NCI-H187 (cell line): ENCODE measurements at places on chromosomes 7 and 10.

DNA sequence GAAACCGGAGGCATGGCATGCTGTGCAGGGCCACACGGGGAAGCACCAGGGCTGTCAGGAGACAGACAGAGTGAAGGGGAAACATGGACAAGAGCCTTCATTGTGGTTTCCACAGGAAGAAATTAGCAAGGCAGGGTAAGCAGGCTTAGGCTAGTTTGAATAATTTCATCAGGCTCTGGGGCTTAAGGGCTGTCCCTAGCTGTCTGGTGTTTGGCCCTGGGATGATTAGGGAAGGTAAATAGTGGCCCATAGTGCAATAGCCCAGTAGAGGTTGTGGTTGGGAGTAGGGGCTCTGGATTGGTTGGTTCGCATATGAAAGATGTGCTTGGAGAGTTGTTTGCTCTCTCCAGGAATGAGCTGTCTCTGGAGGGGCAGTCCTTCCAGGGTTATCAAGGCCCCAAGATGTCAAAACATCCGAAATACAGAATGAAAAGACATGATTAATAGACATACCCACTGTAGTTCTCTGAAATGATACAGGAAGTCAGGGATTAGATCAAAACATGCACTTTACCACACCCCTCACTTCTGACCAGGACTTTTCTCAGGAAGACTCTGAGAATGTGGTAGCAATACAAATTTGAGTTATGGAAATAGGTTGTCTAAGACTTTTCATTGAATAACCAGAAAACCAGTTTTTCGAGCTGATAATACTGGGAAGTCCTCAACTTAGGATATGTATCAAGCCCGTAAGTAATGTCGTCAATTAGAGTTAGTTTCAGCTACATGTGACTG lies 224.9 kb upstream of the NFE2L3 start:
- no peak for DNase-seq

- DNase-seq, result peak; percentile 40
These were observed 15.7 kb downstream of the DNAJB6 start for GRCh38 chr7:157352516-157352915.

- no peak for DNase-seq
These were observed 36.1 kb upstream of the BET1 start for GRCh38 chr7:94040254-94040653.

DNA sequence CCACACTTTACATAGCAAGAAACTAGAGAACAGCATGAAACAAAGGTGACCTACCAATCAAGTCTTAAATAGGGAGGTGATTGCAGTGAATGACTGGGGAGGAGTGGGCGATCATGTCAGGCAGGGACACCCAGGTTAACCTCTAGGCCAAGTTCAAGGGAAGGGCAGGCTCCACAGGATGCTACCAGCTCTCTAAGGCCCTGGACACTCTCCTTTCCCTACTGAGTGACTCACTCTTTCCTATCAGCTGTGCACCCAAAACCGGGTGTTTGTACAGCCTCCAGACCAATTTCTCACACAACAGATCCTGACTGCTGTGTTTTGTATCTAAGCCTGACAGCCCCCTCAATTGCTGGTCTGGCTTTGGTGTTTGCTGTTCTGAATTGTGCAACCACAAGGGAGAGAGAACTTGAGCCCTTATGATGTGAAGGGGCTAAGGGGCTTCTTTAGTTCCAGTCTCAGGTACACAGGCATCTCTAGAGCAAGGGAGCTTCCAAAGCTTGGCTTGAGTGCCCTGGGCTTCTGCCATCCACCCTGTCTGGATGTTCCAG lies 107.8 kb downstream of the TBXAS1 start:
- DNase-seq, result no peak

DNA sequence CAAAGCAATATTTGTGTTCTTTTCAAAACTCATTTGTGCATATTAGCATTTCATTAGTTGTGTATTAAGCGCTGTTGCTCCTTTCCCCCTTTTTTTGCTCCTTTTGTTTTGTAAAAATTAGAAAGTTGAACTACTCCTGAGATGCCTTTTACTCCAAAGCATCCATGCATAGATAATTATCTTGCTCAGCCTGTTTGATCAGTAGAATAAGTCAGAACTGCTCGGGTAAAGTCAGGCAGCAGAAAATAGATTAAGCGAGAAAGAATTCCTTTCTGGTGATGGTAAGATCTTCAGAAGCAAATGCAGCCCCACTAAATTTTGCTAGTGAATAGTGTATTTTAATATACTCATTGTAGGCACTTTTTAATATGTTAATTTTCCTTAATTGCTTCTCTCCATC lies 227.1 kb downstream of the TEX36 start:
- no peak for DNase-seq

GRCh38 chr10:93965911-93966310 lies 27.8 kb upstream of the PLCE1 start:
- DNase-seq, result no peak

GRCh38 chr7:23377134-23377533 lies 78.0 kb downstream of the MALSU1 start:
- no peak for DNase-seq

GRCh38 chr10:105965141-105965540 lies 1199.4 kb downstream of the SORCS1 start:
- DNase-seq, result no peak

GRCh38 chr7:97002555-97003261 lies 2.6 kb upstream of the DLX6 start:
- DNase-seq, result peak; percentile 77

- peak; percentile 26 for DNase-seq
These were observed 647 bp upstream of the NACAD start for GRCh38 chr7:45089341-45089891.

GRCh38 chr7:22998519-22998896 lies 15.4 kb downstream of the HYCC1 start:
- DNase-seq, result no peak

GRCh38 chr7:92276460-92276864 lies 30.7 kb downstream of the ANKIB1 start:
- no peak for DNase-seq
